ENCODE measurements at places on chromosomes 7 and 10.

DNA sequence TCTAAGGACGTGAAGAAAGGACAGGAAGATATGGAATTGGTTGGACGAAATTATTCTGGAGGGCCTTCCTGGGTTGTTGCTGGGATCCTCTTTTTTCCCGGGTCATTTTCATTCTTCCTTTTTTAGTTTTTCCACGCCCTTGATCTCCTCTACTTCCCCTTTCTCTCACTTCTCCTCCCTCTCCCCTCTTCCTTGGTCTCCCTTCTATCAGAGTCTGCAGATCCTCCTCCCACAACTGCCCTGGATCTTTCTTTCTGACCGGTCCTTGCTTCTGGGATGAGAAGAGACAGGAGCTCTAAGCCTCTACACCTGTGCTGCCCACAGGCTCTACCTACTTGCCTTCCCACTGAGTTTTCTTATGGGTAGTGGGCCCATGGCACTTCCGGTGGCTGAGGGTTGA lies 103.7 kb upstream of the RELN start:
- no peak for DNase-seq

DNA sequence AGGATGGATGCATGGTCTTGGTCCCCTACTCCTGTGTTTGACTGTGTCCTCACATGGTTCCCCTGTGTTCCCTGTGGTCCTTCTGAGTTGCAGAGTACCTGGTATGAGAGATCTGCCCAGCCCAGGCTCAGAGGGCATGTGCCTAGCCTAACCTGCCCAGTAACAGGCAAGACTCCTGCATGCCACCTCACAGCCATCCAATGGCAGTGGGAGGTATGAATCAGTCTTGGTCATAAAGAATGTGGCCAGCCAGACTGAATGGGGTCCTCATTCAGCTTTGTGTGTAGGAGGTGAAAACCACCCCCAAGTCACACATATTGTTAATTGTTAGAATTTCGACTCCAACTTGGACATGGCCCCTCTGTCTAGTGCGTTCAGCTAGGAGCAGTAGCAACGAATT lies 17.2 kb upstream of the GPR158 start:
- no peak for DNase-seq

GRCh38 chr10:125824736-125825135 lies 1.4 kb downstream of the BCCIP start:
- no peak for DNase-seq

GRCh38 chr10:63382066-63382465 lies 83.7 kb downstream of the JMJD1C start:
- no peak for DNase-seq

GRCh38 chr7:44793919-44794318 lies 2.6 kb upstream of the PPIA start:
- DNase-seq: no peak

DNA sequence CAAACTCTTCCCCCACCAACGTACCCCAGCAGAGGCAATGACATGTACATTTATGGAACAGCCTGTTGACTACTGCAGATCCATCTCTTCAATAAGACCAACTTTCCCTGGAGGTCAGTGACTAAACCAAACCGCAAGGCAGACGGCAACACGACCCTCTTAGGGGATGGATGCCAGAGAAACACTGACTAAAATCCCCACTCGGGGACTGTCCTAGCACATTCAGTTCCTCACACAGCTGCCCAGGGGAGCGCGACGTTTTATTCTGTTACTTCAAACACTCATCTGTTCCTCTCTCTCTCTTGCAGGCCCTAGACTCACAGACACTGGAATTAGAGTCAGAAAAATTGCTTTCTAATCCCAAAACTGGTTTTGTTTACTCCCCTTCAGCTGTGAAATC lies 146.5 kb upstream of the PRSS1 start:
- DNase-seq: no peak

GRCh38 chr7:2715341-2716231 lies 27.6 kb downstream of the AMZ1 start:
- DNase-seq: no peak

GRCh38 chr10:12727832-12728215 lies 273.7 kb downstream of the CCDC3 start:
- DNase-seq: no peak

DNA sequence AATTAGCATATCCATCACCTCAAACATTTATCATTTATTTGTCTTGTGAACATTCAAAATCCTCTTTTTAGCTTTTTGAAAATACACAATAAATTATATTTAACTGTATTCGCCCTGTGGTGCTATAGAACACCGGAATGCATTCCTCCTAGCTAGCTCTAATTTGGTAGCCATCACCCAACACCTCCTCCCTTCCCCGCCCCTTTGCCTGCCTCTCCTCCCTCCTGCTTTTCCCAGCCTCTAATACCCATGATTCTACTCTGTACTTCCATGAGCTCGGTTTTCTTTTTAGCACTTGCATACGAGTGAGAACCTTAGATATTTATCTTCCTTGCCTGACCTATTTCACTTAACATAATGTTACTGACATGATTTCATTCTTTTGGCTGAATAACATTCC lies 80.1 kb downstream of the ANKRD26 start:
- no peak for DNase-seq

- no peak for DNase-seq
Observed at GRCh38 chr10:18043148-18044006, 91.7 kb downstream of the SLC39A12 start.

GRCh38 chr7:16571941-16572340 lies 45.3 kb downstream of the LRRC72 start:
- DNase-seq: no peak

- DNase-seq: no peak
Observed at GRCh38 chr10:73859784-73860491, 14.4 kb downstream of the CAMK2G start.

GRCh38 chr10:83657487-83657886 lies 481.8 kb upstream of the GHITM start:
- DNase-seq: no peak
